ENCODE measurements at places on chromosomes 2 and 18.
A peak's percentile ranks its signal among the peaks of the same experiment; 100 is the strongest.

GRCh38 chr2:190916829-190917228, 36.2 kb downstream of the GLS start:
- no peak for DNase-seq

DNA sequence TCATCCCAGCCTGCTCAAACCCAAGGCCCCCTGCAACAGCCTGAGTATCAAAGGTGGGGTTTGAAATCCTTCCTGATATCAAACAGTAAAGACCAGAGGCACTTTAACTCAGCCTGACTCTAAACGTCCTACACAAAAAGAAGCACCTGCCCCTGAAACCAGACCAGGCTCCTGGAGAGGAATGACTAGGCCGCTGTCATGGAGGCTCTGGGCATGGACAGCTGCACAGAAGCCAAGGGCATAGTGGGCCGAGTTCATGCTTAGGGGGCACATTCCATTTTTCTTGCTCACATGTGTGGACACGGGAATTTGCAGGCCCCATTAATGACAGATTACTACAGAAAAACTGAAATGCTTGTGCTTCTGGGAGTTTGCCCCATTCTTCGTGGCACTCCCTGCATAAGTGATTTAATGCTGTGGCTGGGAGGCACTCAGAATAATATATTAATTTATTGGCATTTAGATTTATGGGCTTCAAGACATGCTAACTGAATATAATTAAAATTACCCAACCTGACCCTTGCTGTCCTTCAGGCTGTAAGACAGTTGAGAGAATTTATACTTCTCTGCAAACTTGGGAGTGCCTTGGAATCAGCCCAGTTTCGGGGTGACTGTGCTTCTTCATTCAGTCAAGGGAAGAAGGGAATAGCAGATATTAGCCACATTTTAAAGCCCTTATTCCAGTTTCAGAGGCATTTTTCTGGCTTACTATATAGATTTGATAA, 105.5 kb downstream of the GYPC start:
- DNase-seq, result no peak

- no peak for DNase-seq
These were observed 3.4 kb upstream of the BCL11A start for GRCh38 chr2:60556576-60557485.

GRCh38 chr2:89767572-89768435, 1076.3 kb downstream of the RPIA start:
- no peak for DNase-seq

DNA sequence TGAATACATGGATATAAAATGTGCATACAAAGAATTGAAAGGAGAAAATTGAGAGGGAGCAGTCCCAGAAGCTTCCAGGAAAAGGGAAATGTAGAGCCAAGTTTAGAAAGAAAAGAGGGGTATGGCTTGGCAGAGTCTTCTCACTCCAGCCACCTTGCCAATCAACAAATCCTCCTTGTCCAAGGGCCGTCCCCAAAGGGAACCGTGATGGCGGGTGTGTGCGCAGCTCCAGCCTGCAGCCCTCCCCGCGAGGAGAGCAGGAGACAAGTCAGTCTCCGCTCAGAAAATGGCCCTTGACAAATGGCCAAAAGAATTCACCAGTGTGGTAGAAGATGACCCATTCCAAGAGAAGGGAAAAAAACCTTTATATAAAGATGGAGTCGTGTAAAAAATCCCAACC, 448.3 kb upstream of the POU3F3 start:
- DNase-seq, result no peak

- DNase-seq, result no peak
These were observed 14.3 kb downstream of the NPAS2 start for GRCh38 chr2:100834221-100834620.

- no peak for DNase-seq
These were observed 130.4 kb upstream of the PELI1 start for GRCh38 chr2:64274399-64275173.

GRCh38 chr2:200447139-200447855, 62.6 kb downstream of the KCTD18 start:
- no peak for DNase-seq

- DNase-seq, result no peak
These were observed 169.4 kb downstream of the TNS1 start for GRCh38 chr2:217833439-217833838.

- no peak for DNase-seq
These were observed 10.0 kb upstream of the STPG4 start for GRCh38 chr2:47165001-47165555.

GRCh38 chr18:51185075-51185474, 12.4 kb downstream of the MEX3C start:
- DNase-seq, result no peak

DNA sequence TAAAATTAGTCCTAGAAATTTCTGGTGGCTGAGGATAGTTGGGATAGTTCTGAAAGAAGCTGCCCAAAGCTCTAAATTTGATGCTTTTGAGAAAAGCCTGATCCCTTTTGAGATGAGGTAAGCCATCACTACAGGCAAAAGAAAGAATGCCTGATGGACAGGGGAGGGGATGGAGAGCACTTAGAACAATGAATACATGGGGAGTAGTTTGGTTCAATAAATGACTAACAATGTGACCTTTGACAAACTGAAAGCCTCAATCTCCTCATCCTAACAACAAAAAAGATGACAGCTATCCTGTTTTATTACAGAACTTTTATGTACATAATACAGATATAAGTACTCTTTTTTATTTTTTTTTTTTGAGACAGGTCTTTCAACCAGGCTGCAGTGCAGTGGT, 42.7 kb downstream of the GFPT1 start:
- DNase-seq, result no peak

- DNase-seq, result no peak
These were observed 4.9 kb upstream of the TMEM200C start for GRCh38 chr18:5900262-5900661.

DNA sequence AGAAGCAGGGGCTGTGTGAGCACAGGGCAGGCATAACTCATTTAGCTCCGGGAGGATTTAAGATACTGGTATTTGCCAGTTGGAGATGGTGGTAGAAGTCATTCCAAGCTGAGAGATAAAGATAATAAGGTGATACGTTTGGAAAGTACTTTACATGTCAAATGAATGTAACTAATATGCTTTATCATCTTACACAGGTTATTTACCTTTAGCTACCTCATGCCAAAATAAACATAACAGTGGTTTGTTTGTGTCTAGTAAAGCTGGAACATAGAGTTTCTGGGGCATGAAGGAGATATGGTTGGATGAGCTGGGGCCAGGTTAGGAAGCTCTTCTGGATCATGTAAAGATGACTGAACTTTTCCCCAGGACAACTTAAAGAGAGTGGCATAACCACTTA, 126.9 kb upstream of the PIK3C3 start:
- no peak for DNase-seq

DNA sequence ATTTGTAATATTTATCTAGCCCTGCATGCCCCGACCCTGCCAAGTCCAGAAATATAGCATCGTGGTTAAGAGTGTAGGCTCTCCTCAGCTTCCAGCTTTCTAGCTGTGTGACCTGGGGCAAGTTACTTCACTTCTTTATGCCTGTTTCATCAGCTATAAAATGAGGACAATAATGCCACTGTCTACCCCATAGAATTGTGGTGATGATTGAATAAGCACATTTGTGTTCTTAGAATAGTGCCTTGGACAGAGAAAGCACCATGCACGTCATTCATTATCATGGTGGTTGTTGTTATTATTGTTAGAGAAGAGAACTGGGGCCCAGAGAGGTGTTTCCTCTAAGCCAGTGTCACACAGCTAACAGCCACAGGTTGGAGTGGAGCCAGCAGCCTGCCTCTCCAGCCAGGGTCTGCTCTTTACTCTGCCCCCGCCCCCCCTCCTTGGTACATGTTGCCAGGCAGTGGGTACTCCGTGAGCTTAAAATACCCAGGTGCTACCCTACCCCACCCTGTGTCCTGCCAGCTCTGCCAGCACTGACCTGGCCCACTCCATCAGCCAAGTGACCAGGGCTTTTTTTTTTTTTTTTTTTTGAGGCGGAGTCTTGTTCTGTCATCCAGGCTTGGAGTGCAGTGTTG, 202.1 kb downstream of the CTIF start:
- DNase-seq, result no peak

DNA sequence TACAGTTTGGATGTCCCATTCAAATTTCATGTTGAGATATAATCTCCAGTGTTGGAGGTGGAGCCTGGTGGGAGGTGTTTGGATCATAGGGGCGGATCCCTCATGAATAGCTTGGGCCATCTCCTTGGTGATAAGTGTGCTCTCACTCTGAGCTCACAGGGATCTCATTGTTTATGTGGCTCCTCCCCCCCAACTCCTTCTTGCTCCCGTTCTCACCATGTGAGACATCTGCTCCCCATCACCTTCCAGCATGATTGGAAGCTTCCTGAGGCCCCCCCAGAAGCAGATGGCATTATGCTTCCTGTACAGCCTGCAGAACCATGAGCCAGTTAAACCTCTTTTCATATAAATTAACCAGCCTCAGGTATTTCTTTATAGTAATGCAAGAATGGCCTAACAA, 3.0 kb upstream of the INPP1 start:
- DNase-seq, result no peak

- DNase-seq, result no peak
These were observed 75.3 kb upstream of the CHN1 start for GRCh38 chr2:175080479-175080878.

DNA sequence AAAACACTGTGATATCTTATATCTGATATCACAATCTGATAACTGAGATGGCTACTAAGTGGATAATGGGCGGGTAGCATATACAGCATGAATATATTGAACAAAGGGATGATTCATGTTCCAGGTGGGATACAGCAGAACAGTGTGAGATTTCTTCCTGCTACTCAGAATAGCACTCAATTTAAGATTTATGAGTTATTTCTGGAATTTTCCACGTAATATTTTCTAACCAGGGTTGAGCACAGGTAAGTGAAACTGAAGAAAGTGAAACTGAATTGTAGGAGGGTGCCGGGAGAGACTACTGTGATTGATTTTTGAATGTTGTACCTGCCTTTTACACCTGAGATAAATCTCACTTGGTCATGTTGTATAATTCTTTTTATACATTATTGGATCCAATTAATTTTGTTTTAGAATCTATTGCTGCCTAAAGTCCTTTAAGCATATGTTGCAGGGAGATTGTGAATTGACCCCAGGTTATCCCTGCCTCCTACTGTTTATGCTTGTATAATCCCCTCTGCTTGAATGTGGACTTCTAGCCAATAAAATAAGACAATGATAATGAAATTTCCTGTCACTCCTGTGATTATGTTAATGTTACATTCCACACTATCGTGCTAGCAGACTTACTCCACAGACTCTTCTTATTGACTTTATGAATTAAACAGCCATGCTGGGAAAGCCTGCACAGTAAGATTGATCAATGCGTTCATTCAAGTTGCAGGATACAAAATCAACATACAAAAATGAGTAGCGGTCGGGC, 67.6 kb upstream of the RBBP8 start:
- DNase-seq, result no peak

GRCh38 chr2:206075113-206075512, 10.9 kb downstream of the INO80D start:
- DNase-seq, result no peak

DNA sequence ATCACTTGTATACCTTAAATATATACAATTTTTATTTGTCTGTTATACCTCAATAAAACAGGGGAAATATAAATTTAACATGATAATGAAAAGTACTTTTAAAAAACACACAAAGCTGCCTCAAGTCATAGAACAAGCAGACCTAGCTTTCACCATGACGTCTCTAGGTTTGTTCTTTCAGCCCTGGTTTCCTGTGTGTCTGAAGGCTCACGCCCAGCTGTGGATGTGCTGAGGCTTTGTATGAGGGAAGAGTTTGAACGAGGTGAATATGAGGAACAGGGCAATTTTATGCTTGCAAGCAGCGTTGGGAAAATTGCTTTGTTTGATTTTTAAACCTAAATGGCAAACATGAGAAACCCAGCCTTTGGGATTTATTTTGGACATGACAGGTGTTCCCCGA, 15.3 kb downstream of the SH3RF3 start:
- DNase-seq, result no peak

DNA sequence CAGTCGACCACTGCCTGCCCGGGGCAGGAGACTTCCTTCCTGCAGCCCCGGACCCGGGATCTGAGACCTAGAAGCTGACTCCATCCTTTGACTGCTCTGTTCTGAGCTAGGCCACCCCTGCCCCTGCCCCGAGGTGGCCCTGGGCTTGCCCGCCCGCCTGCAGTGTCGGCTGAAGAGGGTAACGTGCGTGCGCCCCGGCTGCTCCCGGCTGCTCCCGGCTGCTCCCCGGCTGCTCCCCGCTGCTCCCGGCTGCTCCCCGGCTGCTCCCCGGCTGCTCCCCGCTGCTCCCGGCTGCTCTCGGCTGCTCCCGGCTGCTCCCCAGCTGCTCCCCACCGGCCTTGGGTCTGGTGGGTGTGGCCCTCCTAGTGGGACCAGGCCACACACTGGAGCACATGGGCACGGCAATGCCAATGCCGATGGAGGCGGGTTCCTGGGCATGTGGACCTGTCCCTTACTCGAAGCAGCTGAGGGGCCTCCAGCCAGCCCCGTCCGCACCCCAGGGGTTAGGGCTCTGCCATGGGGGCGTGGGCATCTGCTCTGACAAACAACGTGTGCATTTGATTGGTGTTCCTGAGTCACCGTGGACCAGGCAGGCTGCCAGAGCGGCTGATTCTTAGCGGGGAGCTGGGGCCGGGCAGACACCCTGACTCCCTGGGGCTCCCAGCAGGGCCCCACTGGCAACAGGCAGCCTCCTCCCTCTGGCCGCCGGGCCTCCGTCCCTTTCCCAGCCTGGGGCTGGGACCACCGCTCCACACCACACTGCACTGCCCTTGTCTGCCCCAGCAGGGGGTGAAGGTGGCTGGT, 2.0 kb upstream of the GAL3ST2 start:
- peak; percentile 12 for DNase-seq

GRCh38 chr2:60148716-60149115, 404.7 kb downstream of the BCL11A start:
- no peak for DNase-seq

DNA sequence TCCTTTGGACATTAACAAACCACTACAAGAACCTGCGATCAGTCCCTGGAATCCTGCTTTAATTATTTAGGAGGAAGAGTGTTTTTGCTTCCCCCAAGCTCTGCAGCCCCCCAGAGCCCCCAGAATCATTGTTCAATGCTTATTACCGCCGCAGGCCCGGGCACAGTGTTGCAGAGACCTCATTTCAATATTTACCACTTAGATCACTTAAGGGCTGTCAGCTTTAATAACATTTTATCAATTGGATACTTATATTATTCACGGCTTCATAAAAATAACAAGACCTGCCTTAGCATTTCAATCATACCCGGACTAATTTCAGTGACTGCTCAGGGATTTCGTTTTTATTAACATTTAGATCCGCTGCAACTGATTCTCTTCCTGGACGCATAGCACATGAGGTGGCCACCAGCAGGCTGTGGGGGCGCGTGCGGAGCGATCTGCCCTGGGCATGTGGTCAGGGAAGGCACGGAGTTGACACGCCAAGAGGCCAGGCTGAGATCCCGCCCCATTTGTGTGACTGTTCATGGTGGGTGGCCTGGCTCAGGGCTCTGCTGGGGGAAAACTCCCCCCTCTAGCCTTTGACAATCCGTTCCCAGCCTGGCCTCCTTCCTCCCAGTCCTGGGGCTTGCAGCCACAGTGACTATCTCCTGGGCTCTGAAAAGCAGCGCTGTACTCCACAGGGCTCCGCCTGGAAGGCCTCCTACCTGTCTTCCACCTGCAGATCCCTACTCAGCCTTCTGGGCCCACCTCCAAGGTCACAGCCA, 267.6 kb downstream of the SRBD1 start:
- no peak for DNase-seq
